T-helper 17 cell (primary cell): ENCODE measurements at places on chromosomes 5 and 9.

- DNase-seq, result no peak
Measured at GRCh38 chr5:25862276-25862675, 1176.1 kb downstream of the CDH9 start.

- peak; percentile 42 for DNase-seq
Measured at GRCh38 chr5:149636861-149637246, 55.6 kb downstream of the ARHGEF37 start.

DNA sequence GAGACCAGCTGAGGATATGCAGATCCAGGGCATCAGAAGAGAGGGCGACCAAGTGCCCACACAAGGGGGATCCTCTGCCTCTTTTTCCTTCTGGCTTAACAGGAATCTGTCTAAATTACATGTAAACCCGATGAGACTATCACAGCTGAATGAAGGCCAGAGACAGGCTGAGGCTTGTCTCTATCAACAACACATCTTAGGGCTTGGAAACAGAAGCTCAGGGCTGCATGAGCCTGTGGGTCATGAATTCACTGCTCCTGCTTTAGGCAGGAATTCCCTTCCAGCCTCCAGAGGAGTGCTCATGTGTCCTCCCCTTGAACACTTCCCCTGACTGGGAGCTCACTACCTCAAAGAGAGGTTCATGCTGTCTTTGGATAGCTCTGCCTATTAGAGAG lies 106.1 kb upstream of the PHYKPL start:
- DNase-seq, result no peak

DNA sequence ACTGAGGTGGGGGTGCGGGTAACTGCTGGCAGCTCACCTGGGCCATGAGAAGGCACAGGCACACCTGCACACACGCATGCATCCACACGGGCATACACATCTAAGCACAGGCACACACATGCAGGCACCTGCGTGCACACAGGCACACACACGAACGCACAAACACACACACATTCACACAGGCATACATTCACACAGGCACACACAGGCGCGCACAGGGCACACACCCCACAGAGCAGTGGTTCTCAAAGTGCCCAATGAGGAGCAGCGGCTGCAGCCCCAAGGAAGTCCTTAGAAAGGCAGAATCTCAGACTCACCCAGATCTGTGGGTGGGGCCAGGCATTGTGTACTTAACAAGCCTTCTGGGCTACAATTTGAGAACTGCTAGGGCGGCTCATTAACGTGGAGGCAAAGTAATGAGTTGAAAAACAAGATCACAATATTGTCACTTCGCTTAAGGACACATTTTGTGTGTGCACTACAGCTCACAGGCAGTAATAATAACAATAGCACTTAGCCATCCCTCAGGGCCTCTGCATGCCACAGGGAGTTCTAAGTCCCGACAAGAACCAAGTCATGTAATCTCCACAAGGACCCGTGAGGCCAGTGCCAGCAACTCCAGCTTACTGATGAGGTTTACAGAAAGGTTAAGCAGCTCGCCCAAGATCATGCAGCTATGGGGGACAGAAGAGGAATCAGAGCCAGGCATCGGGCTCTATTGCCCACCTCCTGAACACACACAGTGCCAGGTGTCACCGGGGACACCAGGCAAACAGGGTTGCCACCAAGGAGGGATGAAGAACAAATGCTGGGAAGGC lies 91.6 kb downstream of the ROR2 start:
- no peak for DNase-seq

- DNase-seq, result no peak
Measured at GRCh38 chr9:116953271-116953670, 266.2 kb downstream of the TRIM32 start.

DNA sequence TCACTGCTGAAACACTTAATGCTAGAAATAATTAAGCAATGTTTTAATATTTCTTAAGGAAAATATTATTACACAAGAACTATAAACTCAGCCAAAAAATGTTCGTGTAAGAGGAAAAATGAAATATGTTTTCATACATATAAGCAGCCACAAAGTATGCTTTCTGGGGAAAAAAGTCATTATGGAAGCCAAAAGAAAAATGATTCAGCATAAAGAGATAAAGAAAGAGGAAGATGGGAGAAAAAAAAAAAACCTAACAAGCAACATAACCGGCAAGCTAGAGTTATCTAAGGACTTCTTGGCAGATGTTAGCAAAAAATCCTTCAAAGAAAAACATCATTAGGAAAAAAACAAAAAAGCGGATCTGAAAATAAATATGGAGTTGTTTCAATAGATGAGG lies 179.1 kb downstream of the MUSK start:
- DNase-seq, result no peak
